ENCODE measurements at places on chromosomes 11 and 22.

GRCh38 chr11:64643256-64643881 is 52.3 kb downstream of the SLC22A12 start:
- H3K4me1 ChIP-seq, result no peaks in the 10 kb centered on the region
- no peak for ATAC-seq
- no peak overlapping the region for H3K27ac ChIP-seq
- H3K36me3 ChIP-seq, result no peaks in the 10 kb centered on the region
- H3K27me3 ChIP-seq, result peaks cover 46% of the 10 kb centered on the region
- H3K4me3 ChIP-seq, result no peak overlapping the region

DNA sequence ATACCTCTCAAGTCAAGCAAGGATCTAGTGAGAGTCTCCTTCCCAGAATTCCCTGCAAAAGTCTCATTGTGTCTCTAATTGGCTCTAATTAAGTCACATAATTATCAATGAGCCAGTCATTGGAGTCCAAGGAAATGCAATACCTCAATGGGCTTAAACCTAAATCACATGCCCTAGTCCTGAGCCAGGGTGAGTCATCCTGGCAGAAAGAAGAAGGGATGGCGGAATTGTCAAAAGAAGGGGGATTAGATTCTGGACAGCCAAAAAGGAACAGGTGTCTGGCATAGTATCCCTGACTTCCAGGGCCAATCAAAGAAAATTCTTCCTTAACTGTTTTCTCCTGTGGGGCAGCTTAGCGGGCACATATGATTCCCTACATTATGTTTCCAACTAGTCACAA is 25.1 kb upstream of the LDLRAD3 start:
- H3K27me3 ChIP-seq, result peaks cover 19% of the 10 kb centered on the region
- ATAC-seq, result no peak
- no peaks in the 10 kb centered on the region for H3K4me1 ChIP-seq
- no peak overlapping the region for H3K27ac ChIP-seq

DNA sequence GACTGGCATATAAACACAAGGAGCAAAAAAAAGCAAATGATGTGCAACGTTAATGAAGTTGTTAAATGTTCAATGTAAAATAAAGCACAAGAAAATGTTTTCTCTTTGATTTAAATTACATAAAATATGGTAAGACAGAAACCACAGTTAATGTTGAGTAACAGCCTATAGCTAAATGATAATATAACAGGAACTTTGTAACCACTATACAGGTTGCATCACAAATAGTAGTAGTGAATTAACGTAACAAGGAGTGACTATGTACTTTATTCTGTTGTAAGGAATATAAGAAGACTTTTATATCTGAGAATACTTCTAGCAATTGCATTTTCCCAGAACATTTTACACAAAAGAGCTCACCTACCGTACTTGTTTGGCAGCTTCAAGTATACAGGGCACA is 16.9 kb downstream of the SAAL1 start:
- ATAC-seq, result no peak
- no peaks in the 10 kb centered on the region for H3K4me1 ChIP-seq
- no peak overlapping the region for H3K27ac ChIP-seq

- H3K4me3 ChIP-seq, result no peak overlapping the region
- H3K4me1 ChIP-seq, result no peaks in the 10 kb centered on the region
- no peak overlapping the region for H3K27ac ChIP-seq
- ATAC-seq, result no peak
Observed at GRCh38 chr11:134665571-134666270, 253.7 kb upstream of the B3GAT1 start.

GRCh38 chr22:19290400-19291217 is 910 bp downstream of the CLTCL1 start:
- peaks cover 26% of the 10 kb centered on the region for H3K27me3 ChIP-seq
- no peaks in the 10 kb centered on the region for H3K36me3 ChIP-seq
- peak; percentile 1 for ATAC-seq

DNA sequence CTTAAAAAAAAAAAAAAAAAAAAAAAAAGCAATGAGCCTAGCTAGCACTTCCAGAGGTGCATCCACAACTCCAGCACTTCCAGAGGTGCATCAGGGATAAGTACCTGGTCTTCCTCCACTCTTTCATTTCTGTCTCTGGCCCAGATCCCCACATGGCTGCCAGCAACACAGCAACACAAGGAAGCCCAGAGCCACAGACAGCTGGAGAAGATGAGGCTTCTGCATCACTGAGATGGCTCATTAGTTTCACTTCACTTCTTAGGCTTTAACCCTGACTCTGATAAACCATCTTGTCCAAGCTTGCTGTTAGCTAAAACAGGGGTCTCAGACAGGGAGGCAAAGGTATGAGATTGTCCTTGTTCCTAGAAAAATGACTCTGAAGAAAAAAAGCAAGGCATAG is 35.6 kb downstream of the PC start:
- H3K27ac ChIP-seq, result no peak overlapping the region
- no peaks in the 10 kb centered on the region for H3K4me1 ChIP-seq
- H3K4me3 ChIP-seq, result no peak overlapping the region
- H3K36me3 ChIP-seq, result peaks cover 5% of the 10 kb centered on the region

DNA sequence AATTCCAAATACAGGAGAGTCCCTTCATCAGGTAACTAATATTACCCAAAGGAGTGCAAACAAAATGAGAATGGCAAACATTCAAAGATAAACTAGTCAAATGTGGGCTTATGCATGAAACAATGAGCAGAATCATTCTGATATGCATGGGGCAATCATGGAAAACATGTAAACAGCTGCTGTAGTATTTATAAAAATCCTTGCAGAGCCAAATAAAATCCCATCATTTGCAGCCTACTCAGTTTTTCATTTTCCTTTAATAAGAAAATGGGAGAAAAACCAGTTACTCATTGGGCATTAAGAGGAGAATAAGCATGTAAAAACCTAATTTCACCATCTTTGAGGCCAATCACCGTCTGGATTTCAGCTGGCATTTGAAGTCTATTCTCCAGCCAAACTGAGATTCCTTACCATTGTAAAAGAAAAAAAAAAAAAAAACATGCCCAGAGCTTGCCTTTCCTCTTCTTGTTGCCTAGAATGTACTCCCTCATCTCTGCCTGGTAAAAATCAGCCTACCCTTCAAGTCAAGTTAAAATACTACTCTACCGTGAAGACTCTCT is 249.1 kb downstream of the TTC28 start:
- H3K4me3 ChIP-seq, result no peak overlapping the region
- no peak overlapping the region for H3K27ac ChIP-seq
- no peaks in the 10 kb centered on the region for H3K4me1 ChIP-seq
- H3K27me3 ChIP-seq, result peaks cover 9% of the 10 kb centered on the region
- no peaks in the 10 kb centered on the region for H3K36me3 ChIP-seq
- no peak for ATAC-seq

DNA sequence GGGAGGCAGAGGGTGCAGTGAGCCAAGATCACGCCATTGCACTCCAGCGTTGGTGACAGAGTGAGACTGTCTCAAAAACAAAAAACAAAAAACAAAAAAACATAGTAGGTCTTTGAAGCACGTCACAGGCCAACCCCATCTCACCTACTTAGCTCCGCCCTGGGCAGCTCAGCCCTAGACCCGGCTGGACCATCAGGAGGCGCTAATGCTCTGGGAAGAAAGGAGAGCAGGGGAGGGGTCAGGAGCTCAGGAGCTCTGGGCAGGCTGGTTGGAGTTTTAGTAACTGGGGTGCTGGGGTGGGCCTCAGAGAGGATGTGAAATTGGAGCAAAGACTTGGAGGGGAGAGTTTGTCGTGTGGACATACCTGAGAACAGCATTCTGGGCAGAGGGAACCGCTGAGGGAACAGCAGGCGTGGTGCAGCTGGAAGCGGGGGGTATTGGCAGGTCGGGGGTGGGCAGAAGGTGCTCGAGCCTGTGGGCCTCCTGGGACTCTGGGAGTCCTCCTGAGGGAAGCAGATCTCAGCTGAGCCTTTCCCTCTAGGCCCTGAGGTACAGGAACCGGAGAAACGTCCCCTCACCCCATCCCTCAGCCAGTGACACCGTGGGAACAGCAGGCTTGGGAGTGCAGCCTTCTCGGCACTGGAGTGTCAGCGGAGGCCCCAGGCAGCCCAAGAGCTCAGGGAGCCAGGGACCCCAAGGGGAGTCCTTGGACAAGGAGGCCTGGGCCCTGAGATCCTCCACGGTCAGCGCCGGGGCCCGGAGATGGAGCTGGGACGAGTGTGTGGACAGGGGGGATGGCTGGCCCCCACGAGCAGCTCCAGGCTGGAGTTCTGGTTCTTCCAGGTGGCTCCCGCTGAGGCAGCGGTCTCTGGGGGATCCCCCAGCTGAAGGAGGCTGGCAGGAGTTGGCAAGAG is 2.2 kb upstream of the RPS6KA4 start:
- peaks cover 25% of the 10 kb centered on the region for H3K36me3 ChIP-seq
- peaks cover 55% of the 10 kb centered on the region for H3K4me1 ChIP-seq
- H3K27me3 ChIP-seq, result no peaks in the 10 kb centered on the region
- H3K4me3 ChIP-seq, result no peak overlapping the region
- peak overlapping the region; percentile 48 for H3K27ac ChIP-seq

GRCh38 chr11:125167954-125168835 is 3.6 kb downstream of the PKNOX2 start:
- H3K4me1 ChIP-seq, result peaks cover 21% of the 10 kb centered on the region
- H3K36me3 ChIP-seq, result no peaks in the 10 kb centered on the region
- no peak for ATAC-seq
- no peak overlapping the region for H3K4me3 ChIP-seq
- no peak overlapping the region for H3K27ac ChIP-seq

DNA sequence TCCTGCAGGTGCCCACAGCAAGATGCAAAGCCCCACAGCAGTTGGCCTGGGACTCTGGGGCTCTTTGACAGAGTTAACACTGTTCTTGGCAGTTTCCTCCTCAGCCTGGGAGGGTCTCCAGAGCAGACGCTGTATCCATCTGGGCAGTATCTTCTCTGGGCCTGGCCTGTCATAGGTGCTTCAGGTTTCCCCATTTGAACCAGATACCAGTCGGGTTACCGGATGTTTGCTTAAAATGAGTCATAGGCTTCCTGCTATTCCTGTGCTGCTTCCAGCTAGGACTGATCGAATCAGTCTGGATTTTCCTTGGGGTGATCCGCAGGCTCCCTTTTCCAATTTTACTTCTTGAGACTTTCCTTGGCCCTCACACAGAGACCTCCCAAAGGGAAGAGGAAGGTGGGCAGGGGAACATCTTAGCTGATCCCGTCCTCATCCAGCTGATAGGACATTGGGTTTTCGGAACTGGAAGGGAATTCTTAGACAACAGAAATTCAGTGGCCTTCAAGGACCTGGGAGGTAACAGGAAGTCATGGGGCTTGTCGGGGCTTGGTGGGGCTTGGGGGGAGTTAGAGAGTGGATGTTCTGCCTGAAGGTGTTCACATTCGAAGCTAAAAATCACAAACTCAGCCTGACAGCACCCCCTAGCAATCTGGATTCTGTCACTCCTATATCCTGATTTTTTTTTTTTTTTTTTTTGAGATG is 2.4 kb upstream of the RANGAP1 start:
- ATAC-seq, result no peak
- H3K27ac ChIP-seq, result peak overlapping the region; percentile 45
- H3K4me3 ChIP-seq, result peak overlapping the region; percentile 49
- H3K4me1 ChIP-seq, result peaks cover 11% of the 10 kb centered on the region
- no peaks in the 10 kb centered on the region for H3K27me3 ChIP-seq

DNA sequence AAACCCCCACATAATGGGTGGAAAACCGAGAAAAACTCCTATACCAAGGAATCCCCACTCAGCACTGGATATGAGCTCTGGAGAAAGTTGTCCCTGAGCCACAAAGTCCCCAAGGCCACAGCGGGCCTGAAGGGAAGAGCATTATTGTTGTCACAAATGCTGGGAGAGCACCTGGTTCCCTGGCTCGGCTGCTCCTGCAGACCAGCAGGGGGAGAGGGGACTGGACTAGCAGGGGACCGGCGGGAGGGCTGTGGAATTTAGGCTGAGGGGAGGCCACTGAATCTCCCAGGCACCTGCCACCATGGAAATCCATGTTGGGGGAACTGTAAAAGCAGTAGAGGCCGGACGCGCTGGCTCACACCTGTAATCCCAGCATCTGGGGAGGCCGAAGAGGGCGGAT is 7.0 kb downstream of the PC start:
- no peak overlapping the region for H3K4me3 ChIP-seq
- no peaks in the 10 kb centered on the region for H3K27me3 ChIP-seq
- ATAC-seq, result no peak
- no peaks in the 10 kb centered on the region for H3K4me1 ChIP-seq
- no peaks in the 10 kb centered on the region for H3K36me3 ChIP-seq

GRCh38 chr11:14384338-14384737 is 25.4 kb upstream of the RRAS2 start:
- H3K36me3 ChIP-seq, result no peaks in the 10 kb centered on the region
- H3K4me1 ChIP-seq, result no peaks in the 10 kb centered on the region
- no peak for ATAC-seq
- H3K27me3 ChIP-seq, result no peaks in the 10 kb centered on the region

GRCh38 chr11:113243696-113244095 is 70.7 kb upstream of the TTC12 start:
- peaks cover 10% of the 10 kb centered on the region for H3K4me1 ChIP-seq
- no peaks in the 10 kb centered on the region for H3K36me3 ChIP-seq
- peaks cover 66% of the 10 kb centered on the region for H3K27me3 ChIP-seq
- no peak for ATAC-seq

- H3K27ac ChIP-seq, result no peak overlapping the region
- H3K4me1 ChIP-seq, result peaks cover 29% of the 10 kb centered on the region
- no peaks in the 10 kb centered on the region for H3K27me3 ChIP-seq
- ATAC-seq, result no peak
- no peak overlapping the region for H3K4me3 ChIP-seq
Observed at GRCh38 chr22:46370584-46371291, 35.2 kb downstream of the TRMU start.

DNA sequence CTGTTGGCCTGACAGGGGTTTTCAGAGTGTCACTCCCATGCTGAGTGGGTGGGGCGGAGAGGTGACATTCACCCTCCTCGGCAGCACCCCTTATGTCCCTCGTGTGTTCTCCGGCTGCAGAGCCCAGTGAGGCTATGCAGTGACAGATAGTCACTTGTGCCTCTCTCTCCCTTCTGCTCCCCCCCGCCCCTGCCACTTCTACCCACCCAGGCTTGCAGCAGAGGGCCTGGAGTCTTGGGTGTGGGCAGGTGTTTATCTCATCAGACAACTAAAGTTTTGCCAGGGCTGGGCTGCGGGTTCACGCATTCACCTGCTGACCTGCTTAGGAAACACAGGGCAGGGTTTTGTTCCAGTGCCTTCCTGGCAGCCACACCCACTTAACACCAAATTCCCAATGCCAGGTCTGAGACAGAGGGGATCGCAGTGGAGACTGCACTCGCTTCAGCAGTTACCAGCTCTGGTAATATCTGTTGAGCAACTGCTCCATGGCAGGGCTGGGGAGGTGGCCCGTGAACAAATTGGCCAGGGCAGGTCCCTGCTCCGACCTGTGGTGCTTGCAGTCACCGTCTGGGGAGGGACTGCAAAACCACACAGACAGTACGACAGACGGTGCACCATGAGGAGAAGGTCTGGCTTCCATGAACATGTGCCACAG is 50.5 kb upstream of the ADA2 start:
- no peaks in the 10 kb centered on the region for H3K27me3 ChIP-seq
- peak overlapping the region; percentile 22 for H3K27ac ChIP-seq
- no peaks in the 10 kb centered on the region for H3K36me3 ChIP-seq
- ATAC-seq, result peak; percentile 35
- H3K4me3 ChIP-seq, result no peak overlapping the region
- H3K4me1 ChIP-seq, result peaks cover 32% of the 10 kb centered on the region

GRCh38 chr11:2426826-2427521 is 17.3 kb downstream of the TRPM5 start:
- H3K4me1 ChIP-seq, result no peaks in the 10 kb centered on the region
- no peaks in the 10 kb centered on the region for H3K36me3 ChIP-seq

GRCh38 chr11:88164320-88164719 is 10.9 kb downstream of the RAB38 start:
- H3K27me3 ChIP-seq, result no peaks in the 10 kb centered on the region
- H3K27ac ChIP-seq, result no peak overlapping the region
- no peaks in the 10 kb centered on the region for H3K36me3 ChIP-seq
- H3K4me3 ChIP-seq, result no peak overlapping the region

- no peak for ATAC-seq
- H3K36me3 ChIP-seq, result no peaks in the 10 kb centered on the region
- H3K27ac ChIP-seq, result no peak overlapping the region
Observed at GRCh38 chr11:46827995-46828394, 18.1 kb downstream of the CKAP5 start.

All from stimulated activated memory B cell treated with anti-CD40 and anti-IgM and Interleukin-4, amounts not matched to agents 10 μg/mL and 1 μg/mL and 100 μg/mL, for 72 hours (primary cell).